ENCODE measurements at places on chromosomes 12 and 14.

GRCh38 chr12:90128526-90128925 lies 419.9 kb upstream of the ATP2B1 start:
- DNase-seq: no peak

- no peak for DNase-seq
Measured at GRCh38 chr12:94686834-94687628, 36.7 kb upstream of the TMCC3 start.

GRCh38 chr12:15534874-15535273 lies 212.6 kb downstream of the PTPRO start:
- DNase-seq: no peak

GRCh38 chr12:93176165-93176564 lies 201.6 kb upstream of the NUDT4 start:
- no peak for DNase-seq

- peak; percentile 27 for DNase-seq
Measured at GRCh38 chr14:20477211-20477876, 8.1 kb downstream of the PNP start.

GRCh38 chr14:85233756-85234155 lies 296.2 kb upstream of the FLRT2 start:
- no peak for DNase-seq

GRCh38 chr14:24056800-24057184 lies 5.0 kb downstream of the CARMIL3 start:
- DNase-seq: no peak

DNA sequence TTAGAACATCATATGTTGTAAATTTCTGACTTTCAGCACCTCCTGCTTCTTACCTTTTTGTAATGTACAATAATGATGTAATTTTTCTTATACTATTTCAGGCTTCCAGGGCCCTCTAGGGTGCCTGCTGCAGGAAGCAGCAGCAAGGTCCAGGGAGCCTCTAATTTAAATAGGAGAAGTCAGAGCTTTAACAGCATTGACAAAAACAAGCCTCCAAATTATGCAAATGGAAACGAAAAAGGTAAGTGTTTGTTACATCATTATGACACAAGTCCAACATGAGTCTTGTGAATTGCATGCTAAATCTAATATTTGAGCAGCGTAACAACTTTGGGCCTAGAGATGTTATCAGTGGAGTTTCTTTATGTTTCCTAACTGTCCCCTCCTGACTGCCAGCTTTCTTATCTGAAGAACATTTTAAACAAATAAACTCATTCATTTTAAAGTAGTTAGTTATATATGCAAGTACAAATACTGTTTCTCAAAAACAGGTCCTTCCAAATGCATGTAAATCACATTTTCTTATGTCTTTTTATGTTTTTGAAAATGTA lies 167.6 kb downstream of the NAV3 start:
- DNase-seq: no peak

- no peak for DNase-seq
Measured at GRCh38 chr12:55931317-55931779, 386 bp downstream of the DGKA start.

DNA sequence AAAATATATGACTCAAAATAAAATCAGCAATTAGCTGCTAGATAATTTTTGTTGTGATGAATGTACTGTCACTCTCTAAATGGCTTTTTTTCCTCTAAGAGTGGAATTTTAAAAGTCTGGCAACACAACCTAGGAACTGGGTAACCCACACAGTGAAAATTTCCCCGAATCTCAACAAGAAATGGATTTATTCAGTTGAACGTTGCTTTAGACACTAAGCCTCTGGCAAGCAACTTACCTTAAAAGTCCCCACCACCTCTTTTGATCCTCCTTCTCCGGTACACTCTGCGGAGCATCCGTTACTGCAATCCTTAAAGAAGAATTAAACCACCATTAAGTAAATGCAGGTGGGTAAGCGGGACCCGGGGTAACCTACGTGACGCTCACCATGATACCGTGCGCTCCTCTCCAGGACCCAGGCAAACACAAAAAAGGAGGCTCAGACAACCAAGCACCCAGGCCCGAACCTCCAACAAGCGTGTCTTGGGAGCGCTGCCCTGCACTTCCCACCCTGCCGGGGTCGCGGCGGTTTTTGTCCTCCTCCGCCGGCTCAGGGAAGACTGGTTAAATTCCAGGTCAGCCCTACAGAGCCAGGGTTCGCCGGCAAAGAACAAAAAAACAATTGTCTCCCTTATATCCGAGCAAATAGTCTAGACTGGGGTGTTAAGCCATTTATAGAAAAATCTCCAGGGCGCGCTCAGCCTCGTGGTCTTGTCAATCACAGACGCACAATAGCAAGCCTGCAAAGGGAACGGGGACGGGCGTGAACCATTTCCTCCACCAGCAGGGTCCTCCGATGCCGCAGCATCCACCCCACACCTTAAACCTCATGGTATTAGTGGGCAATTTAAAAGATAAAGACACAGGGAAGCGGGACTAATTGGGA lies 47.1 kb downstream of the BCAT1 start:
- DNase-seq: no peak

DNA sequence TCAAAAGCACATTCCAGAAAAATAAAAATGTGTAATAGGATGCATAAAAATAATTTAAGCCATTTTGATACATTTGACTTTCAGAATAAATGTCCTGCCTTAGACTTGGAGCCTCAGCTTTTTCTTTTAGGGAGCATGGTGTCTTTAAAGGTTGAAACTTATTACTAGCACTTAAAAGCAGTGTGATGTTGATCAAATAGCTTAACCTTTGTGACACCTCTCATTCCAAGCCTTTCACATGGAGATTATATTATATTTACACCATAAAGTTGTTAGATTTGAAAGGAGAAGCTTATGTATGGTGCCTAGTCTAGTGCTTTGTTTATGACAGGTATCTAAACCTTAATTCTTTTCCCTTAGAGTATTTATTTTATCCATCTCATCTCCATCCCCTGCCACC lies 61.9 kb downstream of the KTN1 start:
- no peak for DNase-seq

GRCh38 chr12:52687497-52688385 lies 7.5 kb upstream of the KRT1 start:
- no peak for DNase-seq

DNA sequence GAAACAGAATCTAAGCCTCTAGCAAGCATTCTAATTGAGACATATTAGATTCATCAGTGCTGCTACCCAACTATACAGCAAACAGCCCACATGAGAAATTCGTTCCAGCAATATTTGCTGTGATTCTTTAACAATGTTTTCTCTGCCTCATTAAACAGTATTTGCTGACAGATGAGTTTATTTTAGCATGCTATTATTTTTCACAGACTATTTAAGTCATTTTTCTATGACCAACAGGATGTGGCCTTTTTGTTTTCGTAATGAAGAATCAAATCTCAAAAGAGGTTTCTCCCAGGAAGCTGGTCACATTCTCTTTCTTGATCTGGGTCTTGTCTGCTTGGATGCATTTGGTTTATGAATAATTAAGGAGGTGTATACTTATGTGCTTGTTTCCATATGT lies 23.2 kb upstream of the SERPINA12 start:
- DNase-seq: no peak

DNA sequence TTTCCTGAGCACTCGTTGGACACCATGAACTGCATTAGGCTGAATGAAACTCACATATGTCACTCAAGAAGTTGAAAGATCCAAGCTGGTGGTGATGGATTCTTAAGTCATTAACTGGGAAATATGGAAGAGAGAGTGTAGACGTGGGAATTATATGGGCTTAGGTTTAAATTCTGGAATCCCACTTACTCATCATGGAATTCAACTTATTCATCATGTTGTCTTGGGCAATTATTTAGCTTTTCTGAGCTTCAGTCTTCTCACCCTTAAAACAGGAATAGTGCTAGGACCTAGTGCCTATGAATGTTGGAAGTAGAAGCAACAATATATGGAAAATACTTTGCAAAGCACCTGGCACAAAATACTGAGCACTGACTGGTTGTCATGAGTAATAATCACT lies 292.4 kb upstream of the TBX3 start:
- DNase-seq: no peak

Data from NCI-H1105 (cell line).